ENCODE measurements at places on chromosomes 16 and 17.

- peak; percentile 47 for DNase-seq
Measured at GRCh38 chr17:4969047-4969550, 1.5 kb upstream of the SPAG7 start.

DNA sequence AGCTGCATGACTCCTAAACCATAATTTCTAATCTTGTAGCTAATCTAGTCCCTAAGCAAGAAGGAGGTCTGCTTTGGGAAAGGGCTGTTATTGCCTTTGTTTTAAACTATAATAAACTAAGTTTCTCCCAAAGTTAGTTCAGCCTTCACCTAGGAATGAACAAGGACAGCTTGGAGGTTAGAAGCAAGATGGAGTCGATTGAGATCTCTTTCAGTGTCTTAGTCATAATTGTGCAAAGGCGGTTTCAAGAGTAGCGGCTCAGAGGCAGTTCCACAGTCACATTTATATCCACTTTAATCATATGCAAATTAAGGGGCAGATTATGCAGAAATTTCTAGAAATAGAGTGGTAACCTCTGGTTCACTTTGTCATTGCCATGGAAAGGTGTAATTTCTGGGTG lies 17.4 kb downstream of the DRC7 start:
- no peak for DNase-seq

DNA sequence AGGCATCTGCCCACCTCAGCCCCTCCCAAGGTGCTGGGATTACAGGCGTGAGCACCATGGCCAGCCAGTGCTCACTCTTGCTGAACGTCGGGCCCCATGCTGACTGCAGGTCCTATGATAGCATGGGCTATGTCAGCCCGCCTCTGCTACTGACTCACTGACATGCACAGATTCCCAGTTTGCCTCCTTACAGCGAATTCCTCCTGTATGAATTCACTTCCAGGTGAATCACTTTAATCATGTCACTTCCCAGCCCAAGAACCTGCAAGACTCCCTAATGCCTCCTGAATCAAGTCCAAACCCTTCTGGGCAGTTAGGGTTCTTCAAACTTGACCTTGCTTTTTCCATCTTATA lies 16.1 kb upstream of the UBTF start:
- no peak for DNase-seq

GRCh38 chr16:73091174-73091573 lies 43.2 kb upstream of the ZFHX3 start:
- DNase-seq: no peak

DNA sequence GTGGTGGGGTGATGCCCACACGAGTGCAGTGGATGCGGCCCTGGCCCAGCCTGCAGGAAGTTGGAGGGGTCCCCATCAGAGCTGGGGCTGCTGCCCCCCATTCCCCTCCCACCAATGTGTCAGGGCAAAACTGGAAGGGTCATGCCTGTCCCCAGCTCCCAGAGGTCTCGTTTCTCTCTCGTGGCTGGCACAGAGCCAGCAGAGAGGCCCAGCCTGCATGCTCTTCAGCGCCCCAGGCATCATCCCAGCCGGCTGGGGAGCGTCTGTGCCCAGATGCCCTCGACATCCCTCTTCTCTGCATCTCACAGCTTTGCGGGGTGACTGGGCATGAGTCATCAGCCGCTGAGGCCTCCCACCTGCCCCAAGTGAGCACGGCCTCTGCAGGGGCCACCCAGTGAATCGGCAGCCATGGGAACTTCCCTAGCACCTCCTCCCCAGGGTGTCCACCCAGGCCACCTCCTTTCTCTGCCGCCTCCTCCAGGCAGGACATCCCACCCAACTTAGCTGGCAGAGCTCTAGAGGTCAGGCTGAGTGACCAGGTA lies 9.8 kb upstream of the CSNK1D start:
- peak; percentile 52 for DNase-seq

DNA sequence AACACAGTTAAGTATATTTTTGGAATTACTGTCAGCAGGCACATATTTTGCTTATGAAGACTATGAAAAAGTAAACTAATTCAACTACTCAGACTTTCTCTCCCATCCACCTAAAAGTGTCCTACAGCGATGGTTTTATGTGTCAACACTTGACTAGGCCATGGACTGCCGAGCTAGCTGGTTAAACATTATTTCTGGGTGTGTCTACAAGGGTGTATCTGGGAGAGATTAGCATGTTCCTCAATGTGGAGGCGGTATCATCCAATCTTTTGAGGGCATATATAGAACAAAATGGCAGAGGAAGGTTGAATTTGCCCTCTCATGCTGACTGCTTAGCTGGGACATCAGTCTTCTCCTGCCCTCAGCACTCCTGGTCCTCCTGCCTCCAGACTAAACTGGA lies 82.7 kb upstream of the CDYL2 start:
- no peak for DNase-seq

DNA sequence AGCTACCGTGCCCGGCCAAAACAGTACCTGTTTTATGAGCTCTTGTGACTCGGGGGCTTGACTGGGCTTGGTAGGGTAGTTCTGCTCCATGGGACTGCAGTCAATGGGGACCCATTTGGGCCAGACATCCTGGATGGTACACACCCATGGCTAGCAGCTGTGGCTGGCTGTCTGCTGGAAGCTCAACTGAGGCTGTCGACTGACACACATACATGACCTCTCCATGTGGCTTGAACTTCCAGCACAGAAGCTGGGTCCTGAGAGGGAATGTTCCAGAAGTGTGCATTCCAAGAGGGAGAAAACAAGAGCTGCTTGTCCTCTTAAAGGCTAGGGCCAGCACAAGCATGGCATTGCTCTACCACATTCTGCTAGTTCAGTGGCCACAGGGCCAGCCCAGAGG lies 14.9 kb upstream of the NKD1 start:
- DNase-seq: no peak

DNA sequence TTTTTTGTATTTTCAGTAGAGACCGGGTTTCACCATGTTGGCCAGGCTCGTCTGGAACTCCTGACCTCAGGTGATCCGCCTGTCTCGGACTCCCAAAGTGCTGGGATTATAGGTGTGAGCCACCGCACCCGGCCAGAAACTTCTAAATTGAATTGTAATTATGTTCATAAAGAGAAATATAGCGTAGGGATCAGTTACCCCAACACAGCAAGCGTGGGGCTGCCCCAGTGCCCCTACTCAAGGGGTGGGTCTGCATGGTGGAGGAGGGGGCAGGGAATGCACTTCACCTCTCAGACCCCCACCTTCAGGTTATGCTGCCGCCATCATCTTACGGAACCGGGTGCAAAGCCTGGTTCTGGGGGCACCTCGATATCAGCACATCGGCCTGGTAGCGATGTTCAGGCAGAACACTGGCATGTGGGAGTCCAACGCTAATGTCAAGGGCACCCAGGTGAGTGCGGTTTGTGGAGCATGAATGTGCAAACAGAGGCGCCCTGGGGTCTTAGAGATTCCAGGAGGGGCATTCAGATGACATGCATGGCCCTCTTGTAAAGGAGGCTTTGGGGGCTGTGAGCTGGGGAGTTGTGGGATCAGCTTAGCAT lies 18.0 kb downstream of the ITGAM start:
- no peak for DNase-seq

DNA sequence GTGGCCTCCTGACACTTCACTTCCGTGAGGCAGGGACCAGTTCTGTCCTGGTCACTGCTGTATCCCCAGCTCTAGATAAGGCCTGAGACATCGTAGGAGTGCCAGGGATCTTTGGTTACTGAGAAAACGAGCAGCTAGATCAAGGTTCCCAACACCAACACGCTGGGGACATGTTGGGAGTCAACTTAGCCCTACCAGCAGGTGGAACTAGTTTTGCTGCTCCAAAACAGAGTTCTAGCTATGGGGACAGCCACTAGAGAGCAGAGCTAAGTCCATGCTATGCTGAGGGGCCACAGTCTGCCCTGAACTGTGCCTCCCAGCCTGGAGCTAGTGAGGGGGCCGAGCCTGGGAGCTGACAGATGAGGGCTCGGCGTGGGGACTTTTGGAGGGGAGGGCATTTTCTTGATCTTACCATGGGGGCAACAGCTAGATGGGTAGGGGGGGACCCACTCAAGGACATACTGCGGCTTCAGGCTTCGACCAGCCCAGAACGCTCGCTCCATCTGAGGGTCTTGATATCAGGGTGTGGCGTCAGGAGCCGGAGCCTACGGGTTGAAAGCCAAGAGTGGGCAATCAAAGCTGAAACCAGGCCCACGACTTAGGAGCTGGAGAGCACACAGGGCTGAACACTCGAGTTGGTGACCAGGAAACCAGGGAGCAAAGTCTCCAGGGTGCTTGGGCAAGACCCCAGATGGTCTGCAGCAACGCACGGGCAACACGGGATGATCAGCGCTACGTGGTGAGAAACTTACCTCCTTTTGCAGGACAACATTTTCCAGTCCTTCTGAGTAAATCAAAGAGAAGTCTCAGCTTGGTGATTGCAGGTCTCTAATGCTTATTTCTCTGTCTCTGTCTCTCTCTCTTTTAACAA lies 13.4 kb downstream of the SNX20 start:
- DNase-seq: no peak

GRCh38 chr17:2707721-2708584 lies 3.6 kb downstream of the CLUH start:
- DNase-seq: no peak

GRCh38 chr16:1426734-1427471 lies 4.0 kb upstream of the PERCC1 start:
- DNase-seq: no peak
